ENCODE measurements at places on chromosomes 16 and 17.

DNA sequence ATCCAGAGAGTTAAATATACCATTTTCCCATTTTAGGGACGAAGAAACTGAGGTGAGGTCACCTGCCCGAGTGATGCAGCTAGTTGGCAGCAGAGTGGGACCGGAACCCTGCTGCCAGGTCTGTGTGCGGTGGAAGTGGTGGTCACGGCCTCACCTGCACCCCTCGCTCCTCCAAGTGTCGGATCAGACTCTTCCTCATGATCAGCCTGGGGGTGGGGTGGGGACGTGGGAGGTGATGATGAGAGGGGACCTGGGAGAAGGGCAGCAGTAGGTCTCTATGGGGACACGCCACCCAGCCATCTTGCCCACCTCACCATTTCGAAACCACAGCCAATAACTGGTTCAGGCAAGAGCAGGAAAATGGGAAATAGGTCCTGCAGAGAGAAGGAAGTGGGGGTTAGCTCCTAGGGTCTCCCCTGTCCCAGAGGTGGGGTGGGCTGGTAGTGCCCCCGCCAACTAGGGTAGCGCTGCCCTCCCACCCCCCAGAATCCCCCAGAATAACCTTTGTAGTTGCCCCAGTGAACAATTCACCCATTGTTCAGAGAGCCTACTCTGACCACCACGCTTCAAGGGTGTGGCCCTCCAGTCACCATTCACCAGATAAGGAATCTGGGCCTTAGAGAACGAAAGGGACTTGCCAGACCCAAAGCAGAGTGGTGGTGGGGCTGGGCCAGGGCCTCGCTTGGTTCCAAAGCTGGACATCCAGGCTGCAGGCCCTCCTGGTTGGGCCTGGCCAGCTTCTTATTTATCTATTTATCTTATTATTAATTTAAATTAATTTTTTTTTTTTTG, 5.1 kb downstream of the GDPD3 start:
- no peak for DNase-seq

GRCh38 chr17:37830151-37830993, 85.5 kb upstream of the HNF1B start:
- DNase-seq: no peak

- DNase-seq: no peak
Observed at GRCh38 chr16:84526794-84527531, 22.5 kb upstream of the MEAK7 start.

- DNase-seq: no peak
Observed at GRCh38 chr16:86285421-86285820, 224.9 kb upstream of the FOXF1 start.

DNA sequence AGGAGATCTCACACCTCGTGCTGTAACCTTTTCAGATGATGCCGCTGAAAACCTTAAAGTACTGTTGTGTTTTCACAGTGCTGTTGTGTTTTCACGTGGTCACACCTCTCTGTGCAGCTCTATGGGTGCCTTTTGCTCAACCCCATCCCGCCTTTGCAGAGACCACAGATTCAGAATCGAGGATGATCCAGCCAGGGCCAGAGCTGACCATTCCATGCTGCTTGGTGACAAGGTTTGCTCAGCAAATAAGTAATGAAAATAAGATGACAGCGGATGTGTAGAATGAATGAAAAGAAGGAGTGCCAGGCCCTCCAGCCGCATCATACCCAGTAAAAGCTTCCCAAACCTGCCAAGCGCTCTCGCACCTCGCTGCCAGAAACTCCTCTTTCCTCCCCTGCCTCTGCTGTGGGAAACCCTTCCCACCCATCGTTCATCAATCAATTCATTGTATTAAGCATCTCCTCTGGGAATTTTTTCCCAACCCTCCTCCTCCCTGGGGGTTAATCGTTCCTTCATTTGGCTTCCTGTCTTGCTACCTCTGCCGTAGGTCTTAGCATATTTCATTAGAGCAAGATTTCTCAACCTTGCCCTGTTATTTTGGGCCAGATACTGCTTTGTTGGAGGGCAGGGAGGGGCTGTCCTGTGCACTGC, 93.4 kb upstream of the CRHR1 start:
- no peak for DNase-seq

DNA sequence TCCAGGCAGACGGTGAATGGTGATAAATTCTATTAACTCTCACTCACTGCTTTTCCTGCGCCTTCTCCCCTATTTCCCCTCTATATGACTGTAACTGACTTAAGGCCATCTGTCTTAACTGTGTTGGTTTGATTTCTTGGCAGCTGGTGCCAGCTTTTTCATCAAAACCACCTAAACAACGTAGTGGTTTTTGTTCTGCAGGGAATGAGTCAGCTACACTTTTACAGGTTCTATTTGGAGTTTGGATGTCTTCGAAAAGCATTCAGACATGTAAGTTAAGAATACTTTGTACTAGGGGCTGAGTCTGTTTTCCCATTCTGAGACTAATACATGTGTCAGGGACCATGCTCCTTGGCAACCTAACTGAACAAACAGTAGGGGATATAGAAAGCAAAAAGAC, 8.5 kb downstream of the REXO5 start:
- DNase-seq: no peak

DNA sequence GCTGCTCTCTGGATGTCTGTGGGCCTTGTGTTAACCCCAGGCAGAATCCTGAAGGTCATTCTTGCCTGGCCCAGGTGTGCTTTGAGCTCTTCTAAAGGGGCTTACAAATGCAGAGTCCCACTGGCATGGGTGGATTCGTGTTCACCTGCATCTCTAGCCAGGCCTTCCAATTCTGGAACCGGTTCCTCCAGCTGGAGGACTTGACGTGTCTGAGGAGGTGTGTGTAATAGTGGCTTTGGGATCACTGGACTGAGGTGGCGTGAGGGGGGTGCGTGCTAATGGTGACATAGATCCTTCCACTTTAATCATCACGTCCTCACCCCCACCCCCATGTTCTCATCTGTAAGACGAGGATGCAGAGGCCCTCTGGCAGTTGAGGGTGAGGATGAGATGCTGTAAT, 4.8 kb downstream of the GSE1 start:
- no peak for DNase-seq

GRCh38 chr17:27217631-27218030, 76.3 kb upstream of the WSB1 start:
- DNase-seq: no peak

GRCh38 chr16:80719573-80719972, 84.8 kb downstream of the CDYL2 start:
- DNase-seq: no peak

DNA sequence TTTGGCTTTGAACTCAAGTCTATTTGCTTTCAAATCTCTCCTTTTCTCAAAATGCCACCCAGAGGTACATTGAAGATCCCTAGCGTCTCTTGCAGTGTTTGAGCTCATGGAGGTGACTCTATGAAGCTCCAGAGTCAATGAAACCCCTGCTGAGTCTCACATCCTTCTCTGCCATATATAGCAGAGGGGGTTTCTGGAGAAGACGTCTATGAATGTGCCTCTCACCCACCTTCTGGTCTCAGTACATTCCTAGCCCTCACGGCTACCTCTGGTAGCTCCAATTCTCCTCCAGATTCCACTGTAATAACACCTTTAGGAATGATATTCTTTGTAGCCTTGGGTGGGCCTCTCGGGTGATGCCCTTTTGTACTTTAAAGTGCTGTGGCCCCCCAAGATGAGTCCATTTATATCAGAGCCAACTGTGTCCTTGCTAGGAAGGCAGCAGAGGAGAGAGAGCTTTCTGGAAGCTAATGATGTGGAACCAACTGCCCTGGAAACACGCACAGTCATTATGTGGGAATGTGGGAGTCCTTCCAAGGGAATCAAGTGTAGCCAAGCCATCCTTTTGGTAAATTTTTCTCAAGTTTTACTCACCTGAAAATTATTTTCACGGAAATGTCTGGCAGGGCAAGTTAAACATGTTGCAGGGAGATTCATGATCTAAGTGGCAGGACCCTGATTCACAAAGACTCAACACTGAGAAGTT, 123.4 kb downstream of the ASIC2 start:
- DNase-seq: no peak

Measured in activated CD4-positive, alpha-beta T cell treated with anti-CD3 and anti-CD28 coated beads, Interleukin-2, amount 50 U/mL, for 24 hours (primary cell).